NCI-H526 (cell line): ENCODE measurements at places on chromosomes 13 and 19.

GRCh38 chr13:105960326-105960725, 575.1 kb downstream of the EFNB2 start:
- DNase-seq: no peak

- no peak for DNase-seq
These were observed 66.2 kb downstream of the SLC15A1 start for GRCh38 chr13:98686270-98686669.

- DNase-seq: no peak
These were observed 153.8 kb upstream of the UQCRFS1 start for GRCh38 chr19:29366757-29367156.

DNA sequence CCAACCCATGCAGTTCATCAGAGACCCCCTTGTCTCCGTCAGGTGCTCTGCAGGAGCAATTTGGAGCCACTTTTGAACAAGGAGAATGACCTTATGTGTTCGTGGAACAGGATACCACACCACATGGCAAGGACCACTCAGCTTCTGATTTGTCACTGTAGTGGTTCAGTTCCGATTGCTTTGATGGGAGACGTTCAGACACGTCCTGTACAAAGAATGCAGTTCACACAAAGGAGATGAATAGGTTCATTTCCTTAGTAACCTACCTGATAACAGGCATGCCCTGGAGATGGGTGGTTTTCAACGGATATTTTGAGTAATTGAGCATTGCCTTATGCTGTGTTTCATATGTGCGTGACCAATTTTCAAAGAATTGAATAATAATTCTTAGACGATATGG, 17.2 kb downstream of the FGF9 start:
- DNase-seq: no peak

DNA sequence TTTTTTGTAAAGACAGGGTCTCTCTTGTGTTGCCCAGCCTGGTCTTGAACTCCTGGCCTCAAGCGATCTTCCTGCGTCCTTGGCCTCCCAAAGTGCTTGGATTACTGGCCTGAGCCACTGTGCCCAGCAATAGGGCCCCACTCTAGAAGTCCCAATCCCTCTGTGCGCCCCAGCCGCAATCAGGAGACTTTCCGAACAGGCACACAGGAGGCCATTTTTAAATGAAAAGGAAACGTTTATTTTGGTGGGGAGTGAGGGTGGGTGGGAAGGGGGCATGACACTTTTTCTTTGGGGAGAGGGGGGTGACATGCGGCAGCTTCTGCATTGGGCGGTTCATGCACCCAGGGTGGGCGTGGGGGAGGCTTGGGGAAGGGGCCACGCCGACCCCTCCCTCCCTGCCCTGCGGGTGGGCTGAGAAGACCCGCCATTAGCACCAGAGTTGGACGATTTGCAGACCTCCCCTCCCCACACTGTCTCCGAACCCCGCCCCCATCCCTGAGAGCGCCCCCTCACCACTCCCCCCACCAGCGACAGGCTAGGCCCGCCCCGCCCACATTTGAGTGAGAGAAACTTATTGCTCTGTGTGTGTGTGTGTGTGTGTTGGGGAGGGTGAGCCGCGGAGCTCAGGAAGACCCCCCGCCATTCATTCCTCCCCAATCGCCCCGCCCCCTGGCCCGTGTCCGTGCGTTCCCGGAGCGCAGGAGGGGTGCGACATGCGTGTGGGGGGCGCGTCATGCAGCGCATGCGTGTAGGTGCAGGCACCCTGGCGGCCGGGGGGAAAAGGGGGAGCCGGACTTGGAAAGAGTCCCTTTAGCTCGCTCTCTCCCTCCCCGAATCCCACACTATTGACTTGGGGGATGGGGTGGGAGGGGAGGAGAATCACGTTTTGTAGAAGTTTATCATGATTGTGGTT, 17.2 kb downstream of the KCNC3 start:
- DNase-seq: peak; percentile 35

DNA sequence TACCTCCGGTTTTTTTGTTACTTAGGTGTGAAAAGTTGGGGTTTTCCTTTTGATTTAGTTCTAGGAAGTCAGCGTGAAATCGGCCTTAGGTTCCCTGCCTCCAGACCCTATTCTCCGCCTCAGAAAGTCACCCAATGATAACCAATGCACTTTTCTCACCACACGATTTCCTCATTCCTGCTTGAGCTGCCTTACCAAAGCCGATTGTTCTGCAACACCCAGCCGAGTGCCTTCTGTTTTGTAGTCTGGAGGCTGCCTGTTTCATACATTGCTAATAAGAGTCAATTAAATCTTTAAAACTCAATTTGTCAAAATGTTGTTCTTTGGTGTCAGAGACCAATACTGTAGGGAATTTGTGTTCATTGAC, 39.7 kb downstream of the GJA3 start:
- DNase-seq: no peak

GRCh38 chr19:51549533-51550324, 18.3 kb upstream of the SIGLEC6 start:
- DNase-seq: no peak

DNA sequence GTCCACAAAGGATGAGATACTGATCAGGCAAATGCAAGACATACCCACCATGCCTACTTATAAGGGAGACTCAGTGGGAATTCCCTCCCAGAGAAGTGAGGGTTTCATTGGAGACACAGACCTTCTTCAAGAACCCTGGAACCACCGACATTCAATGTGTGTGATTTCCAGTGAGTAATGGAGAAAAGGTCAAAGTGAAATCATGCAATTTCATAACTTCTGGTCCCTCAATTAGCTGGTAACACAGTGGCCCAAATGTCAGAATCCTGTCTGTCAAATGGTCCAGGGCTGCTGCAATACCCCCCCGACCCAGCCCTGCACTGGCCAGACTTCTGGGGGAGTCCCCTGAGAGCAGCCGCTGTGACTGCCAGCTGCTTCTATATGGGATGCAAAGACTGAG, 4.7 kb upstream of the METTL21C start:
- no peak for DNase-seq

DNA sequence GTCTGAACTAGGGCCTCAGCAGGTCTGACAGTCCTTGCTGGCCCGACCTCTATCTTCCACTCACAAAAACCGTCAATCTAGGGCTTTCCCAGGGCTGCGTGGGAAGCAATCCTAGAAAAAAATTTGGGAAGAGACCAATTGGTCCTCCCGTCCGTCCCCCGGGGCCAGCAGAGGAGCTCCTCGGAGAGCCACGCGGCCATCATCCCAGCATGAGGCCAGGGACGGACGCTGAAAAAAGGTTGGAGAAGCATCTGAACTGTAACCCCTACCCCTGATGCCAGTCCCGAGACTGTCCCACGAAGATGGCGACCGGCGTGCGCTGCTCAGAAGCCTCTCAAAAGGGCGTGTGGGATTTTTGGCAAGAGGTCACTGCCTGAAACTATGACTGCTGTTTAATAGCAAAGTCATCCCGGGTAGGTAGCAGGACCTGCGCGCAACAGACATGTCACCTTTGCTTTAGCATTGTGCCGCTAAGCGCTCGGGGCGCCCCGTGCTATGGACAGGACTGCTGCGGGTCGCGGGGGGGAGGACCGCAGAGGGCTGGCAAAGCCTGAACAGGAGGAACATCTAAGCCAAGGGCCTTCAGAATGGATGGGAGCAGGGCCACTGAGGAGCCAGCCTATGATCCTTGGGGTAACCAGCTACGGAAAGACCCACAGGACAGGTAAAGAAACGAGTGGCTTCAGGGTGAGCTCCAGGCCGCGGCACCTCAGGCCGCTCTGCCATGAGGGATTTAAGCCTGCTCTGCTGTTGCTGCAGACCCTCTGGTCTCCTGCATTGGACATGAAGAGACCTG, 10.6 kb downstream of the AKAP8 start:
- DNase-seq: no peak

DNA sequence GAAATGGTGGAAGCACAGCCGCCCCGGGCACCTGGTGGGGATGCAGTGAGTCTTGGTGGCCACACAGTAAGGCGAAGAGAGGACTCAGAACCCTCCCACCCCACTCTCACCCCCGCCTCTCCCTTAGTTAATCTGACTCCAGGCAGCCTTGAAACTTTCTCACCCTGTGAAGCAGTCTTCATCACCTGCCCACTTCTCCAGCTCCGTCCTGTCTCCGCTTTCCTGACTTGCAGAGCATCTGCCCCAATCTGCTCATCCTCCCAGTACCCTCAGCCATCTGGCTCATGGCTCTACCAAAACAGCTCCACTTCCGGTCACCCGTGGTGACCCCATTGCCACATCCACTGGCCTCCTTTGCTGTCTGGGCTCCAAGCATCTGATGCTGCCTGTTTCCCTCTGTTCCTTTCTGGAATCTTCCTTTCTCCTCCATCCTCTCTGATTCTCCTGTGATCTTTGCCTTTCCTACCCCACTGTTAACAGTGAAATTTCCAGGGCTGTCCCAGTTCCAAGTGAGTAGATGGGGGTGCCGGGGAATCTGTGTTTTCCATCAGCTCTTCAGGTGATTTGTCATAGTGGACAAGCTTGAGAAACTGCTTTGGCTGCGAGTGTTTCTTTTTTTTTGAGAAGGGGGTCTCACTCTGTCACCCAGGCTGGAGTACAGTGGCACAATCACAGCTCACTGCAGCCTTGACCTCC, 4.3 kb downstream of the USF2 start:
- DNase-seq: no peak

- DNase-seq: no peak
These were observed 8.4 kb downstream of the OR7D2 start for GRCh38 chr19:9187191-9187590.

DNA sequence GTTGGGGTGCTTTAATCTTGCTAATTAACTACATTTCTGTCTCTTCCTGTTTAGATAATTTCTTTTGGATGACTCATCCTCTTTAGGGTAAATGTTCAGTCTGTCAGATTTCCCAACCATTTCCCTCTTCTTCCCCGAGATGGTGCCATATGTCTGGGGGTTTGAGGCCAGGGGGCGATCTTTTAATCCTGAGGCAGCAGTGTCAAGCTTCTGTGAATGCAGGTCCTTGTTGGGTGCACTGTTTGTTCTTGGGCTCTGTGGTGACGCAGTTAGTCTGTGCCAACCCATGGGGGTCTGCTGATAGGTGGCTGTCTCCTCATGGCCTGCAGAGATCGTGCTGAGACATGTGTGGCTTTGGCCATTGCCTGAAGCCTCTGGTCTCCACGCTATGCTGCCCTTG, 420.4 kb downstream of the NDFIP2 start:
- peak; percentile 25 for DNase-seq

- no peak for DNase-seq
These were observed 323.7 kb downstream of the MTUS2 start for GRCh38 chr13:29143847-29144246.
